CD4-positive, alpha-beta T cell treated with Interleukin-15 for 1 hour (primary cell): ENCODE measurements at places on chromosomes 11 and 22.
A peak's percentile ranks its signal among the peaks of the same experiment; 100 is the strongest.

- no peak for DNase-seq
These were observed at the start of gene CEND1 for GRCh38 chr11:789943-790342. CEND1 (minus strand) TSS chr11:790090; CDS start chr11:788576, 1,514 bp downstream.

DNA sequence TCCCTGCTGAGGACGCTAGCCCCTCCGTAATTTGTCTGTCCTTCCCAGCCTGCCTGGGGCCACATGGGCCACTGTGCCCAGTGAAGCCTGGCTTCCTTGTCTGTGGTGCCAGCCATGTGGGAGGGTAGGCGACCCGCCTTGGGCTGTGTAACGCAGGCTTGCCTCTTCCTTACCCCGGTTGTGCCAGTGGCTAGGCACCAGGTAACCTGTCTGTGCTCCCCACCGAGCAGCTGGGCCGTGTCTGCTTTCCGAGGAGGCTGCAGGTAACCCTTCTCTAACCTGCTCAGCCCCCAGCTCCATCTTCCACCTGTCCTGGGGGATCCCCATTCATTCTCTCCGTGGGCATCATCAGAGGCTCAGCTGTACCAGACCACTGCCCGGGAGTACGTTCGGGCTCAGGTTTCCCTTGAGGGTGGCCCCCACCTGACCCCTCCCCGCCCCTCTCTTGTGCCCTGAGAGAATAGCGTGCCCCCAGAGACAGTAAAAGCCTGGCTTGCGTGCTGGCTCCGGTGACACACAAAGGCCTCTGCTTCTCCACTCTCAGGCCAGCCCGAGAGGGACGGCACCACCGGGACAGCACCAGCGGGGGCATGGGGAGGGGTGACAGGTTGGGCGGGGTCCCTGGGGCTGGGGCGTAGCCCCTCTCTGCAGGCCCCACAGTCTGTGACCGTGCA lies 79.1 kb downstream of the CDKN1C start:
- peak; percentile 15 for DNase-seq

- DNase-seq: no peak
These were observed 54.4 kb upstream of the RBFOX2 start for GRCh38 chr22:36083056-36083455.

GRCh38 chr11:32297611-32298011 lies 137.7 kb downstream of the WT1 start:
- DNase-seq: no peak

- no peak for DNase-seq
These were observed 6.7 kb downstream of the HDHD5 start for GRCh38 chr22:17152340-17152739.

DNA sequence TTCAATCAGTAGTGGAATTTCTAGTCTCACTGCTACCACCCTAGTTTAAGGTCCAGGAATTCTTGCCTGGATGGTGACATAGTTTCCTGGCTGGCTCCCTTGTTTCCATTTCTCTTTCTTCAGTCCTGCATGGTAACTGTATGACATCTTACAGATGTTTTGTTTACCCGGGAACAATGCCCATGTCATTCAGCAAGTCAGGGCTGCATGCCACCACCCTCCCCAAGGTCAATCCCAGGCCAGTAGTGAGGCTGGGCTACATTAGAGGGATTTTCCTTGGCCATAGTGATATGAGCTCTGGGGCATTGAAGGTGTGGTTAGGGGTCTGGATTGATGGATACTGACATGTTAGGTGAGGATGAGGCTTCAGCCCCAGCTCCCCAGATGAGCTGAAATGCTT lies 114.9 kb upstream of the E2F8 start:
- DNase-seq: no peak

- DNase-seq: peak; percentile 13
These were observed 38.9 kb upstream of the TH start for GRCh38 chr11:2210366-2211112.

GRCh38 chr11:74185695-74186094 lies 14.6 kb downstream of the PPME1 start:
- DNase-seq: no peak

GRCh38 chr11:72965672-72966071 lies 151.5 kb downstream of the ATG16L2 start:
- DNase-seq: no peak

DNA sequence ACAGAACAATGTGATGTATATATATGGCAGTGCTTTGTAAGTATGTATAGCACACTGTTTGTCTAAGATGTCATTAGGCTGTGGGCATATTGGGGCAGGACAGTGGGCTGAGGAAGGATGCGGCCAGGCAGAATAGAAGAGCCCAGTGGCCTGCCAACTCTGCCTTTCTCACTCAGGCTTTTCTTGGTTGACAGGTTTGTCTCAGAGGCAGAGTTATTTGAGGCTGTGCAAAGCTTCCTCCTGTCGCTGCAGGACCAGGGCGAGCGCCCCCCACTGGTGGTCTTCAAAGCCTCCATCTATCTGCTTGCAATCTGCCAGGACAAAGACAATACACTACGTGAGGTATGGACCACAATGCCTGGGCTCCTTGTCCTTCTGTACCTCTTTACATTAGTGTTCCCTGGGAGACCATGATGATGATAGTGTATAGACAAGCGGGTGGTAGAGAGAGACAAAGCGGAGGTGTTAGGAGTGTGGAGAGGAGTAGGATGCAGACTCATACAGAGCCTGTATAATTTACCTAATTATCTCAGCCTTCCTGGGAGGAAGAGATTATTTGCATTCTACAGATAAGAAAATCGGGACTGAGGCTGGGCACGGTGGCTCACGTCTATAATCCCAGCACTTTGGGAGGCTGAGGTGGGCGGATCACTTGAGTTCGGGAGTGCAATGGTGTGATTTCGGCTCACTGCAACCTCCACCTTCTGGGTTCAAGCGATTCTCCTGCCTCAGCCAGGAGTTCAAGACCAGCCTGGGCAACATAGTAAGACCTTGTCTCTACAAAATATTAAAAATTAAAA lies 37.3 kb upstream of the CCDC134 start:
- no peak for DNase-seq

GRCh38 chr22:35217527-35217926 lies 39.8 kb upstream of the HMGXB4 start:
- DNase-seq: no peak

- DNase-seq: no peak
These were observed 302.7 kb downstream of the DDX10 start for GRCh38 chr11:108967571-108967970.

DNA sequence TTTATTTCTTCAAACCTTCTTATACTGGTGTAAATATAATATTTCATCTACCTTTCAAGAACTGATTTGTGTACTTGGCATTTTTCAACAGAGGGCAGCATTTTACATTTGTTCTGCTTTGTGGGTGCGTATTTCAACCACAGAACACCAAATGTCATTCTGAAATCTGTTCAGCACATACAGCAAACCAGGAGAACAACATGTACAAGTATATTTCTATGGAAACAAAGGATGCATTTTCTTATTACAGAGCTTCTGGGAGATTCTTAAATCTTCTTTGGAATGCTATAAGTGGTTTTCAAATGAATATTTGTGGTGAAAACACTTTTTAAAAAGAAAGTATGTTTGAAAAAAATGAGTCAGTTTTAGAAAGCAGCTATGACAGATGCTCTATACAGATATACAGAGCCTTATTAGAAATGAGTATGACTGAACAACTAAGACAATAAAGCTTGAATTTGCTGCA lies 946.0 kb downstream of the FAM181B start:
- DNase-seq: no peak

- no peak for DNase-seq
These were observed 3.5 kb upstream of the BACE1-AS start for GRCh38 chr11:117287668-117288067.

DNA sequence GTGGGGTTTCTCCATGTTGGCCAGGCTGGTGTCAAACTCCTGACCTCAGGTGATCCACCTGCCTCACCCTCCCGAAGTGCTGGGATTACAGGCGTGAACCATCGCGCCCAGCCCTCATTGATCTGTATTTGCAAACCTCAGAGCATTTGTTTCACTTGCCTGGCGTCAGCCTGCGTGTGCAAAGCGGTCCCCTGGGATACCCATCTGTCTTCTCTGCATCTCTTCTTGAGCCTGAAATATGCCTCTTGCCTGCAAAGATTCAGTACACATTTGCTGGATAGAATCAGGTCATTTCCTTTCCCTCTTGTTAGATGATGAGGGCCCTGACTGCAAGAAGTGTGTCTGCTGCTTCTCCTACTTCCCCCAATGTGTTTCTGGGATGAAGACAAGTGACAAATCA lies 1291.0 kb downstream of the TBC1D22A start:
- DNase-seq: no peak

DNA sequence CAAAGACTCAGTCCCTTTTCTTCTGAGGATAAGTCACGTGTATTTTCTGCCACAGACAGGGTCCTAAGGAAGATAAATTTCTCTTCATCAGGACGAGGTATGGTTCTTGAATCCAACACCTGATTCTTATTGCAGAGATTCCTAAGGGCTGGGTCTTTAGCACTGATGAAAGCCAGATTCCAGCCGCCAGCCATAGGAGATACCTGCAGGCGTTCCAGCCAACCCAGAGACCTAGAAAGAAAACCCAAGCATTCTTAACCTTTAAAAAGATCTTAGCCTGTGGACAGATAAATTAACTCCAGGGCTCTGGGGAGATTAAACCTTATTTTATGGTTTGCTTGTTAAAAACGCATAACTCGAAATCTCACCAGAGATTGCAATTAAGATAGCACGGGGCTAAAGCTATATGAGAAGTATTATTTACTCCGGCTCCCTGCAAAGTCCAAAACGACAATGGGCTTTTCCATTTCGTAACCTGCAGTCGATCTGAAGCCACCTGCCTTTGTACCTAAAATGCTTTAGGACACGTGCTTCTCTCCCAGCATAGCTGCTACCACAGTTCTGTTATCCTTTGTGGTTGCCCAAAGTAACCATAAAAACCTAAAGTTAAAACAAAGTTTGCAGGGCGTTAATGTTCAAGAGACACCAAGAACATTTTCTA lies 104.5 kb downstream of the NXPE2 start:
- no peak for DNase-seq
